ENCODE measurements at places on chromosomes 1 and 21.

DNA sequence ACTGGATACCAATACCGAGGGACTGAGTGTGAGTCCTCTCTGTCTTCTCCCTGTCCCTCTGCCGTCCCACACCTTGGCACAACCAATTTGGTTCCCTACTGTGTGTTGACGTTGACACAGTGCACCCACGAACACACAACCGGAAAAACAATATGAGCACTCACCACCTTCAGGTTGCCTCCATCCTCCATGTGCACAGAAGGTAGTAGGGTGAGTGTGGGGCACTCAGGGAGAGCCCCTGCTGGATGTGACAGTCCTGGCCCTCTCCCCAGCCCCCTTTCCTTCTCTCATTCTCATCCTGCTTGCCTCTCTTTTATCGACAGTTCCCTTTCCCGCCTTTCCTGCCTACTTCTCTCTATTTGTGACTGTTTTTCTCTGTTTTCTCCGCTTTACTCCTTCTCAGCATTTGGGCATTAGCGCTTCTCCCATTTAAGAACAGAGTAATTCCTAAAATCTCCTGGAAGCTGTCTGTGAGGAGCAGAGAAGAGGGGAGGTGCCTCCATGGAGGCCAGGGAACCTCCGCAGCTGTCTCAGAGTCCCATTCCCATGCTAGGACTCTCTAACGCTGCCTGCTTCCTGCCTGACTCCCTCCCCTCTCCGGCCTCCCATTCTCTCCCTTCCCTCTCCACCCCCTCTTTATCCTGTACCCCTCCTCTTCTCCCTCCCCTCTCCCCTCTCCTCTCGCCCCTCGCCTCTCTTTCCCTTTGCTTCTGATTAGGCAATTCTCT, 16.4 kb downstream of the CADM3 start:
- no peak for DNase-seq

- DNase-seq: no peak
Observed at GRCh38 chr21:25560891-25561290, 46.4 kb downstream of the MRPL39 start.

- DNase-seq: no peak
Observed at GRCh38 chr1:7868070-7868780, 15.4 kb upstream of the UTS2 start.

- DNase-seq: no peak
Observed at GRCh38 chr1:186757851-186758250, 70.9 kb upstream of the PLA2G4A start.

DNA sequence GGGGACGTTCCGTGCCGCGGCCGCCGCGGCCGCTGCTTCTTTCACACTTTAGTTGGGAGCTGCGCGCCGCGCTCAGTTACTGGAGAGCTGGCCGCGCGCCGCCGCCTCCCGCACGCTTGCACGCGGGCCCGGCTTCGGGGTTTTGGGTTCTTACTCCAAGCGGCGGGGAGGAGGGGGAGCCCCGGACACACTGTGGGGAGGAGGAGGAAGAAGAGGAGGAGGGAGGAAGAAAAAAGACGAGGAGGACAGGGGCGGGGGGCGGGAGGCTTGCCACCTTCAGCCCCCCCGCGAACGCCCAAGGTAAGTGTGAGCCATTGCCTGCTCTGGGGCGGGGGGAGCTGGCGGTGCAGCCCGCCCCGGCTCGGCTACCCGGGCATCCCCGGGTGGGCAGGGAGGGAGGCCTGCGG, 243 bp downstream of the C1orf21 start:
- DNase-seq: no peak

DNA sequence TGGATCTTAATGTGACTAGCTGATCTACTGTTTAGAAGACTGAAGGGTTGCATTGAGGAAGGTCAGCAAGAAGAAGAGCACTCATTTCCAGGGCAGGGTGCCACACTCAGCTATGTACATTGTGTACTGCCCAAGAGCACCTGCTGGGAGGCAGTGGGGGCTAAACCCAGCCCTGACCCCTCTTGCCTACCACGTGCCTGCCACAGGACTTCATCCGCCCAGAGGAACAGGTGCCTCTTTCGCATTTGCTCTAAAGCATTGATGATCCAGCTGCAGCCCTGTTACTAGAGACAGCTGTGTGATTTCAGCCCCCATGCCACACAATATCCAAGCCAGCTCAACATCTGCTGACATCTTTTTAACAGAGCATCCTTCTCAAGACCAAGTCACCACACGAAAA, 341.8 kb downstream of the LMX1A start:
- no peak for DNase-seq

- no peak for DNase-seq
Observed at GRCh38 chr1:200294241-200294640, 115.6 kb downstream of the ZNF281 start.

DNA sequence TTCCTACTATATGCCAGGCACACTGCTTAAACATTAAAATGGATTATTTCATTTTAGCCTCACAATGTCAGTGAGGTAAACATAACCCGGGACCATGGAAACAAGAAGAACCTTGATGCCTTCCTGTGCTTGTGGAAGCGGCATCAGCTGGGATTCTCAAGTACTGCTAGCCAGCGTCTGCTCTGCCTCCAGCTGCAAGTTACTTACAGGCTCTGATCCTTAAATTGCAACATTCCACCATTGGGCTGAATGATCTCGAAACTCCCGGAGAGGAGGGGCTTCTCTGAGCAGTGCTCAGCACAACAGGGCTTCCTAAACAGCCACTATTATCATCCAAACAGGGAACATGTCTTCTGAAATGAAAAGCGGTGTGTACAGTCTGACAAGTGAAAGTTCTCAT, 6.7 kb upstream of the MAN1C1 start:
- no peak for DNase-seq

- DNase-seq: no peak
Observed at GRCh38 chr1:51622455-51622913, 5.6 kb downstream of the OSBPL9 start.

DNA sequence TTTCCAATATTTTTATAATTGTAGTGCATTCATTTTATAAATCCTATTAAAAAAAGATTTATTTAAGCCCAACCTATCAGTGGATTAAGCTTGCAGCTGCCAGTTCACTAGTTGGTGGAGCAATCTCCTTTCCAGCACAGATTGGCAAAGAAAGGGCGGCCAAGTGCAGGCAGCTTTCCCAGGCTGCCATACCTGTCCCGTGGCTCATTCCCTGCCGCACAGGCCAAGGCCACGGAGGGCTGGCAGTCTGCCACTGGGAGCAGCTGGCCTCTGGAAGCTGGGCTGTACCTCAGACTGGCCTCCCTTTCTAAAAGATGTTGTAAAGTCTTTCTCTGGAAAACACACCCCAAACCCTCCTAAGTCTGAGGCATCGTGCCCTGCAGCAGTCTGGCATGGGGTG, 74.2 kb downstream of the SIM2 start:
- DNase-seq: no peak

DNA sequence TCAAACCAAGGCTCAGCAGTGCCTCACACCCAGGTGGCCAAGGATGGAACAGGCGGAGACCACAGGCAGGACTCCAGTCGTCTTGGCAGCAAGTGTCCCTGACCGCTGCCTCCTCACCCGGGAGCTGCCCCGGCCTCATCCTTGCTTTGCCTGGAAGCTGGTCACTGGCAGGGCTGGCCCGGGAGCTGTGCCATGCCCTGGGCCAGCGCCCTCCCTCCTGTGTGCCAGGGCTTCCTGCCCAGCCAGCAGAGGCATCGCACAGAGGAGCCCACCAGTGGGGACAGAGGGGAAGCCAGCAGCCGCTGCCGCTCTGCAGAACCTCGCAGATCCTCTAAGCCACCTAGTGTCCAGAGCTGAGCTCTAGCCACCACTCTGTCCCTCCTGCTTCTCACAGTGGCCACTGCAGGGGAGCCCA, 7.8 kb downstream of the CASZ1 start:
- DNase-seq: no peak

DNA sequence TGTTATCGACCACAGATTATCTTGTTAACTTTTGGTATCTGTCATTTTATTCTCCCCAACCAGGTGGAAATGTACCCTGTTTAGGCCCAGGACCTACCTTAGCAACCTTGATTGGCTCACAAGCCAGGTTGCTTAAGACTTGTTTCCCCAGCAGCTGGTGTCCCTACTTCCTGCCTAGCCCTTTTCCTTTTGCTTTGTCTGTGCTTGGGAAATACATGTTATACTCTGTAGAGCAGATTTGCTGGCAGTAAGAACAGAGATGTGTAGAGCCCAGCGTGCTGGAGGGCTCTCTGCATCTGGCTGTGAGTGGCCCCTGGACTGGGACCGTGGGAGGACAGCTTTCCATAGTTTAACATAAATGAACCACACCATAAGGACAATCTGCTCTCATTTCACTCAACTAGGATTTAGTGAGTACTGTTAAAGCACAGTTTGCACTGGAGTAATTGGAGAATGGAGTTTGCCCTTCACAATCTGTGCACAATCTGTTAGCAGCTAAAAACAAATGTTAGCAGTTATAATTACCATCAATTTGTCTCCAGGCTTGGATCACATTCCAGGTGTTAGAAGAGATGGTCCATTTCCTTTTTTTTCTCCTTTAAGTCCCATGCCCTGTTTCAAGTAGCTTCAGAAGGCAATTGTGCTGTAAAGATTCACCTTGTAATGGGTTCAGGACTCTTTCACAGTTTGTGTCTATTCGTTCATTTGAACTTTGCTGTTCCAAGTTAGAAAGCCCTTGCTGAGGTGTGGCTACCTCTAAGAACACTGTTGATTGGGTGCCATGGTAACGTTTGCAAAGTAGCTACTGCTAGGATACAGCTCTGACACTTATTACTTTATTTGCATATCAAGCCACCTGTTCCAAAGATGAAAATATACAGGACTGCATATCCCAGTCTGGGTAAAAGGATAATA, at the start of gene APOBEC4:
APOBEC4 (minus strand) TSS at position 770 of the 915 bp plus-strand sequence. CDS start 4,535 bp downstream, outside the sequence.
- DNase-seq: no peak
